ENCODE measurements at places on chromosomes 4 and X. TPM values are rescaled to one million over a fixed set of nuclear protein-coding genes. Genes with fewer than 3 reads are reported as not detected.

MAGEA8 gene
- not detected for total RNA-seq

PRR32 gene
- 1.3 TPM for total RNA-seq

PROM1 gene
- total RNA-seq, result 30.5 TPM

UGT2B10 gene
- total RNA-seq, result not detected

SPARCL1 gene
- total RNA-seq, result 783 TPM

CT45A1 gene
- not detected for total RNA-seq

IBSP gene
- not detected for total RNA-seq

DMD gene
- 257 TPM for total RNA-seq

CFAP99 gene
- not detected for total RNA-seq

SLC6A8 gene
- 10.0 TPM for total RNA-seq

FAM156A gene
- 19.7 TPM for total RNA-seq

CCNA2 gene
- total RNA-seq, result 34.3 TPM

CRMP1 gene
- total RNA-seq, result 15.8 TPM

HNRNPDL gene
- total RNA-seq, result 195 TPM

FGFBP2 gene
- 0.74 TPM for total RNA-seq

RASGEF1B gene
- 15.2 TPM for total RNA-seq

NSUN7 gene
- 9.0 TPM for total RNA-seq

LEF1 gene
- 9.5 TPM for total RNA-seq

ARSJ gene
- total RNA-seq, result 20.6 TPM

GLOD5 gene
- not detected for total RNA-seq

CT45A10 gene
- not detected for total RNA-seq

NXF2B gene
- not detected for total RNA-seq

USP27X gene
- 5.4 TPM for total RNA-seq

MAGED4B gene
- 33.6 TPM for total RNA-seq

KLHL2 gene
- total RNA-seq, result 13.7 TPM

Measured in urinary bladder (tissue), 4 donors.